Frontal cortex (tissue), 4 donors: ENCODE measurements at places on chromosomes 13 and 19. TPM values are rescaled to one million over a fixed set of nuclear protein-coding genes. Genes with fewer than 3 reads are reported as not detected.

DNA sequence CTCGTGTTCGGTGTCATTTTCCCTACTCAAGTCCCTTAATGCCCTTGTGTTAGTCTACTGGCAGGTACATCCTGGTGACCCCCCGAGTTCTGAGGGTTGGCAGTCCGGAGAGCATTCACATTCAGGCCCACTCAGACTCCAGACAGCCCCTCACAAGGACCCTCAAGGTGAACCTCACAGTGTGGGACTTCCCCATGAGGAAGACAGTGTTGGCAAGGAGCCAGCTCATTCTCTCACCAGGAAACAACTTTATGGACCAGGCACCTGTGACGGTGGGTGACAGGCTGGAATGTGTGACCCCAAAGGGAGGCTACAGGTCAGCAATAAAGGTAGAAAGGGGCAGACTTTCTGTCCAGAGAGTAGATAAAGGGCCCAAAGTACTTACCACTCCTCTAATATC, 24.5 kb downstream of the RDH8 start:
- no peak for DNase-seq

DNA sequence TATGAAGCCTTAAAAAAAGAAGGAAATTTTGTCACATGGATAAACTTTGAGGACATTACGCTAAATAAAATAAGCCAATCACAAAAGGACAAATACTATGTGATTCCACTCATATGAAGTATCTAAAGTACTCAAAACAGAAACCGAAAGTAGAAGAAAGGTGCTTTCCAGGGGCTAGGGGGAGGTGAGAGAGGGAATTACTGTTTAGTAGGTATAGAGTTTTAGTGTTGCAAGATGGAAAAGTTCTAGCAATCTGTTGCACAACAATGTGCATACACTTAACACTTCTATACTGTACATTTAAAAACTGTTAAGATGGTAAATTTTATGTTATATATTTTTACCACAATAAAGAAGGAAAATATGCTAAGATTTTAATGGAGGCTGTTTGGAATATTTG, 83.0 kb downstream of the POLR1D start:
- no peak for DNase-seq

DNA sequence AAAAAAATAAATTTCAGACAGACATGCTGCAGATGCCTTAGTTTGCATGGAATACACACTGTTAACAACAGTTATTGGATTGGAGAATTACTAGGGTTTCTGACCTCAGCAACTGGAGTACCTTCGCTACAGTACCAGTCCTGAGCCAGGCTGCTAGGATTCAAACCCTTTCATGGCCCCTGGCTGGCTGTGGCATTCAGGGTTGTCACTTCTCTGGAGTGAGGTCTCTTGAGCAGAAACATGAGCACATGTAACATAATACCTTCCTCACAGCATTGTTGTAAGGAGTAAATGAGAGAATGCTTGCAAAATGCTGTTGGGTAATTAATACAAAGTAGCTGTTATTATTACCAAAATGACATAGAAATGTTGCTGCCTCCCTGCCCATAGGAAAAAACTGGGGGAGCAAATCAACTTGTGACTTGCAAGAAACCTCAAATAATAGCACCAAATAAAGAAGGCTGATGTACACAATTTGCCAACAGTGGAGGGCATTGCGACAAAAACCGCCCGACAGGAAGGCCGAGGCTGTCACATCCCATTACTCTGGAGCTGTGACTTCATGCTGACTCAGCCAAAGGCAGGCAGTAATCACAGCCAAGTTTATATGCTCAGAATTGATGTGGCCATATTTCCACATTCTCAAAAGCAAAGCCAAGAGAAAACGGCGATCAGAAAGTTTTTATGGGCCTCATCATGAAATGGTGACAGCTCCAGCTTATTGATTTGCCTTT, 100.4 kb downstream of the RFC3 start:
- DNase-seq = no peak

DNA sequence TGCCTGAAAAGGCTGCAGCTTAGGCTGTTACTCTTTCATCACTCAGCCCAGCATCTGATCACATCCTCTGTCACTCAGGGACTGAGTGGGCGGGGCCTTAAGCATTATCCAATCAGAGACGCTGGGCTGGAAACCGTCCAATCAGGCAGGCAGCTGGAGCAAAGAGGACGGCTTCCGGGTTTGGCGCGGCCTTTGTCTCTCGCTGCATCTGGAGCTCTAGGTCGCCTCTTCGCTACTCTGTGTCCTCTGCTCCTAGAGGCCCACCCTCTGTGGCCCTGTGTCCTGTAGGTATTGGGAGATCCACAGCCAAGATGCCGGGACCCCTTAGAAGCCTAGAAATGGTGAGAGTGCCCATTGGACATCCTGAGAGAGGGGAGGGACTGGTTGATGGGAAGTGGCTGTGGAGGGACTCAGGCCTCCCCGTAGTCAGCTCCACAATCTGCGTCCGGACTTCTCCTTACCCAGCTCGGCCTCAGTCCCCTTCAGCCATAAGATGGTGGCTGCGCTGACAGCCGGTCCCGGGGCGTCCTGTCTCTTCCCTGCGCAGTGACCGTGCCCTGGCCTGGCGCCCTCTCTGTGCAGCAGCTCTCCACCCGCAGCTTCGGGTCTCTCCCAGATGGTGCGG, at the start of gene ZNF486:
Gene ZNF486 (plus strand): TSS at position 195 of the 625 bp plus-strand sequence. CDS start 117 bp downstream, at position 312.
- peak; percentile 76 for DNase-seq

GRCh38 chr13:34886121-34886875, 55.8 kb upstream of the NBEA start:
- DNase-seq = no peak

- DNase-seq = no peak
These were observed at the start of gene LILRA5 for GRCh38 chr19:54312436-54313377. Gene LILRA5 (minus strand): TSS chr19:54313166. CDS start chr19:54313019, 147 bp downstream.

DNA sequence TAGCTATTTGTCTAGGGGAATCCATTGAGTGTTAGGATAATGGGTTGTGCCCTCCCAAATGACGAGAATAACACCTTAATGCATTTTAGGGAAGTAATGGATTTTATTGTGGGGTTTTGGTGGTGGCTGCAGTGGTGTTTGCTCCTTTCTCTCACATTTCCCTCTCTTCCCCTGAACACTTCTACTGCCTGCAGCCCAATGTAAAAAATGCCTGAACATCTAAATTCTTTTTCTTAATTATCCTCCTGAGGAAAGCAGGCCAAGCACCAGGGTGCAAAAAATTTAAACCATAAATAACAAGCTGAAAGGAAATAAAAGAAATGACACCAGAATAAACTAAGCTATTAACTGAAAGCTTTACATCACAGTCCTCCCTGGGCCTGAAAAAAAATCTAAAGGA, 57.3 kb upstream of the PCDH8 start:
- DNase-seq = no peak

DNA sequence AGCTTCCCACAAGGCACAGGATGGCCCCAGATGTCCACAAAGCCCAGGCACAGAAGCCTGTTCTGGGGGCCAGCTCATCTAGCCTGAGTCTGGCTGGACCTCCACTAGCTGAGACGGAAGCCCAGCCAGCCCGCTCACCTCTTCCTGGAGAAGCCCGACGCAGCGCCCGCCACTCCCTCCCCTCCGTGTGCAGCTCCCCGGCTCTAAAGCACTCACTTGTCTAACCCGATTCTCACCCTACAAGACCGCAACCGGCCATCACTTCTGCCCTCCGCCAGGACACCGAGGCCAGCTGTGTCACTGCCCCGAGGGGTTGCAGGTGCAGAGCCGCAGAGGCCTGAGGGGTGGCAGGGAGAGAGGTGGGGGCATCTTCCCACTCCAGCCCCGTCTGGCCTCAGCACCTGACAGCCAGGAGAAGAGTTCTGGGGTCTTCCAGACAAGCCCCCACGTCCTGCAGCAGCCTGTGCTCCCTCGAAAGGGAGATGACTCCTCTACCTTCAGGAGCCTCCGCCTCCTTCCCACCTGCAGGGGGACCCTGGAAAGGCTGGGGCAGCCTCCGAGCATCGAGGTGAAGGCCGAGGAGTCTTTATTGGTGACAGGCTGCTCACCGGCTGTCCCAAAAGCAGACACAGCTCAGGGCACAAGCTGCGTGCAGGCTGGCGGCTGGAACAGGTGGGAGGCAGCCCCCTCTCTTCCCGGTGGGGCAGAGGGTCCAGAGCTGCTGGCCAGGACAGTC, 5.9 kb upstream of the DIRAS1 start:
- DNase-seq = no peak

DNA sequence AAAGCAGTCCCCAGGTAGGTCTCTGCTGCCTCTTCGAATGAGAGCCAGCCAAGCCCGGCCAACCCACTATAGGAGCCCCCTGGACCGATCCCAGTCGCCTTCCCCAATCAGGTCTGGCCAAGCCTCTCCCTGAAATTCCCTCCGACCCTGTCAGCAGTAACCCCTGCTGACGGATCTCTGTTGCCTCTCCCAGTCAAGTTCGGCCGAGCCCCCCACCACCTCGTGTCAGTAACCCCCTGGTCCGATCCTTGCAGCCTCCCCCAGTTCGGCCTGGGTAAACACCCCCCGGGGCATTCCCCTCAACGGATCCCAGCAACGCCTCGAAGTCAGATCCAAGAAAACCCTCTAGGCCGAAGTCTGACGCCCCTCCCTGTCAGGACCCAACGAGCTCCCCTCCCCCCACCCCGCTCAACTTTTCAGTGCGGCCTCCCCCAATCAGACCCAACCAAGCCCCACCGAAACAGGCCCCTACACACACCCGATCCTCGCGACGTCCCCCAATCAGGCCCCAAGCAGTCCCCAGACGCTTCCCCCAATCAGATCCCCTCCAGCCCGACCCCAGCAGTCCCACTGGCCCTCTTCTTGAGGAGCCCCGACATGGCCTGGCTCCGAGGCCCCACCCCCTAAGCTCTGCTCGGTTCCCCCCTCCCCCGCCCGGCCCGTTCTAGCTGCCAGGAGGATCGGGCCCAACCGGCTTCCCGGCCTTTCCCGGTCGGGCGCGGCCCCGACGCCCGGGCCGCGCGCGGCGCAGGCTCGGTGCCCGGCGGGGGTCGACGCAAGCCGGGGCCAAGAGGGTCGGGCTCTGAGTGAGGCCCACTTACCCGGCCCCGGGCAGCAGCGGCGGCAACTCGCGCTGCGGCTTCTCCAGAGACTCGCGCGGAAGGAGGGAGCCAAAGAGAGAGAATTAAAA, 1.8 kb downstream of the TNPO2 start:
- peak; percentile 84 for DNase-seq

DNA sequence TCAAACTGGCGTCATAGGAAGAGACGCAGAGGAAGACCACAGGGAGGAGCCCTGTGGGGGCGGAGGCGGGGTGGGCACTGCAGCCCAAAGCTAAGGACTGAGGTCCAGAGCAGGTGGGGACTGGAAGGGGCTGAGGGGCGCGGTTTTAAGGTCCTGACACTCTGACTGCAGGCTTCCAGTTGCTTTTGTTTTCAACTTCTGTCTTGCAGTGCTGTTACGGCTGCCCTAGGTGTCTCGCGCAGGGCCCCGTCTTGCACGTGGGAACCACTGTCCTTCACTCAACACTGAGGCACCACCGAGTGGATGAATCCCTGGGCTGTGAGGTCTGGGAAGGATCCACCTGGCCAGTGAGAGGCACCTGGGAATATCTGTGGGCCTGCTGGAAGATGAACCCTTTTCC, 76.0 kb downstream of the TEX29 start:
- no peak for DNase-seq

- no peak for DNase-seq
These were observed 2.8 kb downstream of the TYROBP start for GRCh38 chr19:35905178-35905727.

DNA sequence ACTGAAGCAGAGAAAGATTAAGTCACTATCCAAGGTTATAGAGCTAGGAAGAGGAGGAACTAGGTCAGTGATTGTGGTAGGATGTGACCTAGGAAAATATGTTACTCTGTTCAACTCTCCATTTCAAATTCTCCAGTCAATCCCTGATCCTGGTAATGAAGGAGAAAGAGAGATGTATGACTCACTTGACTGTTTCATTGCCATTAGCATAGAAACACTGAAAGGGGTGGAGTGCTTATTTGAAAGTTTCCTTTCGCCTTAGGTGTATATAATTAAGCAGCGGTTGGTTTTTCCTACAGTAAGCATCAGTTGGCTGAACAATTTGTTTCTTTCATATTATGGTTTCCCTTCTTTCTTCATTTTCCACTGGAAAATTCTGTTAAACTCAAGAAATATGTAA, 198.1 kb upstream of the CSNK1A1L start:
- no peak for DNase-seq

DNA sequence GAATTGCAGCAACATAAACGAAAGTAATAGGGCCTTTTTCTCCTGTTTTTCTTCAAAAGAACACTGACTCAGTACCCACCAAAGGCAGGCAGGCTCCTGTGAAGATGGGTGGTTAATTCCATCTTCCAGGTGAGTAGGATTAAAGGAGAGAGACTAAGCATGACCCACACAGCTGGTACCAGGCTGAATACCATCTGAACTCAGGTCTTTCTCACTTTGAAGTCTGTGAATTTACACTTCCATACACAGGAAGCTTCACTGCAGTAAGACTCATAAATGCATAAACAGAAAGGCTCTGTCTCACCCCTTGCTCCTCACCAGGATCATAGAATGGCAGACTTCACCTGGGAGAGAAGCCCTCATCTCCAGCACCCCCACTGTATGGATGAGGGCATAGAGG, 194.6 kb downstream of the KLF12 start:
- DNase-seq = no peak

GRCh38 chr13:26762745-26763345, 2.3 kb upstream of the GPR12 start:
- no peak for DNase-seq

DNA sequence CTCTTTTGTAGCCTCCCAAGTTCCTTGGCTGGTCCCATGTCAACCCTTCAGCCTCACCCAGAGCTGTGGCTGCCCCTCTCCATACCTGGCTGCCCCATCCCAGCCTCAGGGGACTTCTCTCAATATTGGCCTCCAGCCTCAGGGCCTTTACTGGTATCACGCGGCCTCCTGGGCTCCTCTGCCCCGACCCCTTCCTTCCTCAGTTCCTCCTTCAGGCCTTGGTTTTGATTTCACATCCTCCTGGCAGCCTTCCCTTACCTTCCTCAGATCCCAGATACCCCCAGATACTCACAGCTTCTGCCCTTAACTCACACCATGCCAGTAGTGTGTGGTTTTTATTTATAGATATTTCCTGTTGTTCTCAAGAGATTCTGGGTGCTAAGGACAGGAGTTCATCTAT, 12.8 kb upstream of the SCN1B start:
- no peak for DNase-seq

DNA sequence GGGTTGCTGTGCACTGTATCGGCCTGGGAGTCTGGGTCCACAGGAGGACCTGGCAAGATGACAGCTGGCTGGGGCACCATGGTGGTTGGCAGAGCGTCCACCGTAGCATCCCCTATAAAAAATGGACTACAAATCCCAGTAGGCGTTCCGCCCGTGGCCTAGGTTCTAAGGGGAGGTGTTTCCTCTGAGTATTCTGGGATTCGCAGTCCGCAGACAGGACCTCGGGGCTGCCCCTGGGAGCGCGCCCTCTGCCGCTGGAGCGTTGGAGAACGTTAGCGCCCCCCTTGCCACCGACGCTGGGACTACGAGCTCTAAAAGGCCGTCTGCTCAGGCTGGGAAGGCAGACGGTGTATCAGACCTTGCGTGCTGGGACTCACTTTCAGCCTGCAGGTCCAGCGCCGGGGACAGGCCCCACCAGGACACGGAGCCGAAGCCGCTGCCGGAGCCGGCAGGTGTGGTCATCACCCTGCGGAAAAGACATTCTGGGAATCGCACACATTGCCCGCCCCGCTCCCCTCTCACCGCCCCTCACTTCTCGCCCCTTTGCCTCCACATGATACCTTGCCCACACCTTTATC, 372 bp downstream of the DNAAF3 start:
- DNase-seq = peak; percentile 54

SPACA7 gene
- not detected for total RNA-seq

UQCR11 gene
- total RNA-seq = 65.6 TPM

KXD1 gene
- 14.7 TPM for total RNA-seq

SLC25A41 gene
- 0.41 TPM for total RNA-seq

APOC4 gene
- not detected for total RNA-seq

PRR36 gene
- total RNA-seq = 2.9 TPM
